ENCODE measurements at places on chromosomes 6 and 20.

GRCh38 chr20:63957690-63958441, 1.6 kb upstream of the UCKL1 start:
- DNase-seq: no peak

DNA sequence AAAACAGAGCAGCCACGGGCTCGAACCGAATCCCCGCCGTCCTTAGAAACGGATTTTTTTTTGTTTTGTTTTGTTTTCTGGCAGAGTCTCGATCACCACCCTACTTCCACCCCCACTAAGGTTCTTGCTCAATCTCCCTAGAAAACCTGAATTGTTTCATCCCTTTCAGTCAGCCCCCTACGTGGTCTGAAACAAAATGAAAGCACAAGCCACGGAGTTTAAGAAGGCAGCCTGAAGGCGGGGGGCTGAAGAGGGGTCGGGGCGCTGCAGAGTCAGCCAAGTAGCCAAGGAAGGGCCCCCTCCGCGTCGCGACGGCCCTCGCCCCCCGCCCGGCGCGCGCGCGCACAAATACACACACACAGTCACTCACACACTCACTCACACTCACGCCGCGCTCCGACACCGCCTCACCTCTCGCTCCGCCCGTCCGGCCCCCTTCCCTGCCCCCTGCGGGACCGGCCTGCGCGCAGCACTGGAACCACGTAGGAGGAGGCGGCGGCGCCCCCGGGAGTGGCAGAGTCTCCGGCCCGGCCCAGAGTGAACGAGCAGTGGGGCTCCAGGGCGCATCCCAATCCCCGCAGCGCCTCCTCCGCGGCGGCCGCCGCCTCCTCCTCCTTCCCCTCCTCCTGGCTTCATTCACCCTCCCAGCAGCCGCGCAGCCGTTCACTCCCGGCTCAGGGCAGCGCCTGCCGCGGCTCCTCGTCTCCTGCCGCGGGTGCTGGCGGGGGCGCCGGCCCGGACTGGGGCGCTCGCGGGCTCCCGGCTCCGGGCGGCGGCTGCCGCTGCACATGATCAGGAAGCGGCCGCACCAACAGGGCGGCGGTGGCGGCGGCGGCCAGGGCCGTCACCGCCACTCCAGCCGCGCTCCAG, 1.4 kb downstream of the ATXN1 start:
- DNase-seq: peak; percentile 69

- DNase-seq: no peak
These were observed 22.7 kb downstream of the TFEB start for GRCh38 chr6:41712651-41713103.

GRCh38 chr6:40912158-40912946, 126.7 kb downstream of the UNC5CL start:
- no peak for DNase-seq

GRCh38 chr6:131257104-131257503, 121.8 kb downstream of the AKAP7 start:
- no peak for DNase-seq

GRCh38 chr20:50628853-50629669, 62.3 kb downstream of the RIPOR3 start:
- DNase-seq: no peak

DNA sequence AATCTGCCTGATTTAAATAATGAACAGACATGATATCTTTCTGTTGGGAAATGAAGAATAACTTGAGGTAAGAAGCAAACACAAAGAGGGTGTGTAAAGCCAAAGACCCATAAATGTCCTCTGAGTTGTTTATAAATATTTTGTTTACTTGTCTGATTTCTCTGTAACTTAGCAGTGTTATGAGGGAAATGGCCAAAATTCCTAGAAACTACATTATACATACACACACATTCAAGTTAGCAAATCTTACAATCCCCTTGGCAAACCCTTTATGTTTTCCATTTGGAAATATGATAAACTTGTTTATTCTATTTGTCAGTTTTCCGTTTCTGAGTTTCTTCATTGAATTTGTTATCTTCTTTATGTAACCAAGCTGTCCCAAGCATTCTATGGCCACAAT, 81.4 kb upstream of the TCF21 start:
- DNase-seq: no peak

DNA sequence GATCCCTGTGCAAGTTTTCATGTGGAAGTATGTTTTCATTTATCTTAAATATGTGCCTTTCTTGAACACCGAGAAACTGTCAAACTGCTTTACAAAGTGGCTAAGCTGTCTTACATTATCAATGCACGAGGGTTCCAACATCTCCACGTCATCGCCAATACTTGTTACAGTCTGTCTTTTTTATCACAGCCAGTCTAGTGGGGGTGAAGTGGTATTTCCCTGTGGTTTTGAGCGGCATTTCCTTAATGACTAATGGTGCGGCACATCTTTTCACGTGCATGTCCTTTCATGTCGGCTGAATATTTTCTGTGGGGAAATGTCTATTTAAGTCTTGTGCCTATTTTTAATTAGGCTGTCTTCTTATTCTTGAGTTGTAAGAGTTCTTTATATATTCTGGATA, 280.4 kb downstream of the FOXC1 start:
- DNase-seq: no peak

DNA sequence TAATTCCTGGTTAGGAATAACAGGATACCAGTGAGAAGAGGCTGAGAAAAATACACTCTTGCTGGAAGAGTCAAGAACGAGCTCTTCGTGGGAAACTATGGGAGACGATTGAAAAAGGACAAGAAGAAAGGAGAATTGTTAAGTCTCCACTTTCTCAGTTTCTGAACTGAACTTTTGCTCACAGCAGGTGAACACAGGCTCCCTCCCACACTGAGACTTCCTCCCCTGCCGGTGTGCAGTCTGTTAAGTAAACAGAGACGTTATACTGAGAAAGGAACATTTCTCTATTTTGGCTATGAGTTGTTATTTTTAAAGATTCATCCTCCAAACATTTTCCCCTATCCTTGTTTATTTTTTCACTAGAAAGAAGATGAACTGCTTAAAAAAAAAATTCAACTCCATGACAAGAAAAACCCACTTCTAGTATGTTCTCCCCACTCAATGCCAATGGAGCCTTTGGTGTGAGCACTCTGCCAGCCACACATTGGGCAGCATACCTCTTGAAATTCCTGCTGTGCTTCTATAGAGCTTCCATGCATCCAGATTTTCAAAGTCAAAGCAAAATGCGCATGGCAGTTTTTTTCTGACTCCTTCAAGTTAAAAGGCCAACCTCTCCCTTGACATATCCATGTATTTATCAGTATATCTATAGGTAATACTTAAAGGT, 250.5 kb downstream of the ESR1 start:
- peak; percentile 73 for DNase-seq

DNA sequence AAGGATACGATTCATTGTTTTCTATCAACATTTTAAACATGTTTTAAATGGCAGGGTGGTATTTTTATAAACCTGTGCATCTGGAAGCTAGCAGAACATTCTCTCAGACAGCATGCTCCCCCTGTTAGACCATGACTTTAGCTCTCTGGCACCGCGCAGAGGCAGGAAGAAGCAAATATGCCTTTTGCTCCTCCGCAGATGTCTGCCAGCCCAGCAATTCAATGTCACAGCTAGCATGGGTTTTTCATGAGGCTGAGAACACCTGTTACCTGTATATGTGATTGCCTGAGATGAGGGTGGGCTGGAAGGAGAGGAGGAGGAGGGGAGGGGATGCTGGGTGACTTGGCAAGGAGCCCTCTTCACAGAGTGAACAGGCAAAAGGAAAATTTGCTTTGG, 6.7 kb downstream of the MTCH1 start:
- DNase-seq: peak; percentile 26

DNA sequence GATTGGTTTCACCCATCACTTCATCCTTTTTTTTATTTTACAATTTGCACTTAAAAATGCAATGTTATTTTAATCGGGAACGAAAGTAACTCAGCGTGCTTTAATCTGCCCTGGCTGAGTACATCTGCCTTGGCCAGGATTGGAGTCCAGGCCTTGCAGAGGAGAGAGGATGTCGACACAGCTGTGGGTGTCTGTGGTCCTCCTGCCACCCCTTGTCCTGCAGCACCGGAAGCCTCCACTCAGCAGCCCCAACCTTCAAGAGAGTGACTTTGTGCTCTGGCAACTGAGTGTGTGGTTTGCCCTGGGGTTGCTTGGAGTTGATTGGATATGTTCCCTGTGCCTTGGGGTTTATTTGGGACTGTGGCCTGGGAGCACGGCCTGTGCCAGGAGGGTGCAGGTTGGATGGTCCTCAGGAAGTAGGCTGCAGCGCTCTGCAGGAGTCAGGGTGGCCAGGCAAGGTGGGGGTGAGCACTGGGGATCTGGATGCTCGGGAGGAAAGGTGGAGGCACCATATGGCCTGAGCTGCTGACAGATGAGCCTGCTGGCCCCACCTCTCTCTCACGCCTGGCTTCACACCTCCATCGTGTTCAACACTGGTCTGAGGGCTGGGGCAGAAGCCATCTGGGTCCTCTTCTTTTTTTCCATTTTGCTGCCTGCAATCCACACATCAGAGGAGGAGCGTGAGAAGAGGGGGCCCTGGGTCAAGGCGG, 4.3 kb downstream of the MYT1 start:
- DNase-seq: no peak

- no peak for DNase-seq
These were observed 2.1 kb upstream of the PPP1R18 start for GRCh38 chr6:30688569-30688968.

DNA sequence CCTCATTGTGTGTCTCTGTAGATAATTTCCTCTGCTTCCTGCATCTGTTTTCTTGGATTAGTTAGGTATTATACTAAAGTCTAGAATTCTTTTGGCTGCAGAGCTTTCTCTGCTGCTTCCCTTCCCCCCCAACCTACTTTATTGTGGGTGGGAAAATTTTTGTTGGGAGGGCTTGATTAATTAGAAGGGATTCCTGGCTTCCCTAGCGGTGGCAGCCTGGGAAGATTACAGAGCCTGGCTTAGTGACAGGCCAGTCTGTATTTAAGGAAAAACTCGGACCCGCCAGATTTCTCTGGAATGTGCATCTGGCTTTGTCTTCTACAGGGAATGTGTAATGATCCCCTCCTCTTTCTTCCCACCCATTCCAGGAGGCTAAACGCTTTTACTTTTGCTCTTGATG, 31.2 kb downstream of the SLX4IP start:
- DNase-seq: no peak

DNA sequence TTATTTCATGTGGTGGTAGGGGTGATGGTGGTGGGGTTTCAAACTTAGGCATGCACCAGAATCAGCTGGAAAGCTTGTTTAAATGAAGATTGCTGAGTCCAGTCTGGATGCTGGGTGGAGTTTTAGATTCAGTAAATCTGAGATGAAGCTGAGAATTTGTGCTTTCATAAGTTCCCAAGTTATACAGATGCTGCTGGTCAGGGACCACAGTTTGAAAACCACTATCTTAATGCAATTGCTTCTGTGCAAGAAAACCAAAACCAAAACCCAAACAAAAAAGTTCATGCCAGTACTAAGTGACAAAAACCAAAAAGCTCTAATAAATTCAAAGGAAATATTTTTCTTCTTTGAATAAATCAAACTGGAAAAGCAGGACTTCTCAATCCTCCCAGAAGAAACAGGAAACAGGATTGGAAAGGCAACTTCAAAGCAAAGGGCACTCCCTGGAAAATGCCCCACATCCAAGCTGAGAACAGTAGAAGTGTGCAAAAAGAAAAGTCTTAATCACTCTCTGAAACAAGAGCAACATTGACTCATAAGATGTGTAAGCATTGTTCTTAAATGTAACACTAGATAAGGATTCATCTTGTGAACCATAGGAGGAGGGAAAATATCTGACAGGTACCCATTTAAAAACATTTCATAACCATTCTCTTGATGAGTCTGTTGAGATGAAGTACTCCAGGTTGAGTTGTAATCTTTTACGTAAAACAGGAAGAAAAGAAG, 481.5 kb upstream of the HSF2 start:
- no peak for DNase-seq

DNA sequence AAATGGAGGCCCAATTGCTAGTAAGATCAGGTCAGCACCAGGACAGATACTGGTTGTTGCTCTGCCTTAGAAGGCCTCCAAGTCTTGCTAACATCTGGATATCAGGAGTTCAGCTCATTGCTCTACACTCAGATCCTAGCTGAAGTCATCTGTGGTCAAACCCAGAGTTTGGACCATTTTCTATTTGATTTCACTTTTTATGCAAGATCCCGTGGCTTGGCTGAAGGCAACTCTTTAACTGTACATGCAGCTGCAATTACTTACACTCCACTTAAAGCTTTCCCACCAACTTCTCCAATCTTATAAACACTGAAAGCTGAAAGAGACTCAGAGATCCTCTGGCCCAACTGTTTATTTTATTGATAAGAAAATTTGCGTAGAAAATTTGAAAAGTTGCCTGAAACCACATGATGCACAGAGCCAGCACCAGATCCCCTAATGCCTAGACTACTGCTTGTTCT, 2.7 kb downstream of the SLC17A2 start:
- DNase-seq: no peak

DNA sequence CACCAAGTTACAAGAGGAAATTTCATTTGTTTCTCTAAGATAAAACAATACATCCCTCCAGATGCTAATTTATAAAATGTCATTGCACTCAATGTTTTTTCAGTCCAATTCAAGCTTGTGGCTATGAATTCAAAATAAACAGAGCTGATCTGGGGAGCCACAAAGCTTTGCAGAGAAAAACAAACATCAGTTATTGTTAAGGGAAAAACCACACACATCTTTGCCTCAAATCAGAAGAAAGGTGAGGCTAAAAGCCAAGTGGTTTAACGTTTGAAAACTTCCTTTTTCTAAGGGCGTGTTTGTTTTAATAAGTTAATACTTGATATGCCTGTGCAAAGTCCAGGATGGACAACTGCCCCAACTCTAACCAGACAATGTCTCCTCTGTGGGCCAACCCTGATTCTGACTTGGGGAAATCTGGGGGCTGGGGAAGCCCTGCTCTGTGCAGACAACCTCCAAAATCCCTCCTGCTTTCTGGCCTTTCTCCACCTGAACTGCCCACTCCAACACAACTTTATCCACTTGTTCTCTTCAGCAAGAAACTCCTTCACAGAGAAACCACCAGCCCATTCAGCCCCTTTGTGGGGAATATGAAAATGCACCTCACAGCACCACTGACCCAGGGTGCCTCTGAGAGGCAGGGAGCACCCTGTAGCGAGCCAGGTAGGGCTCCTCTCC, 44.6 kb upstream of the NT5E start:
- DNase-seq: no peak

GRCh38 chr6:138357928-138358327, 19.8 kb upstream of the SMIM28 start:
- no peak for DNase-seq

GRCh38 chr20:63794614-63795013, 36.5 kb downstream of the ZBTB46 start:
- DNase-seq: no peak

DNA sequence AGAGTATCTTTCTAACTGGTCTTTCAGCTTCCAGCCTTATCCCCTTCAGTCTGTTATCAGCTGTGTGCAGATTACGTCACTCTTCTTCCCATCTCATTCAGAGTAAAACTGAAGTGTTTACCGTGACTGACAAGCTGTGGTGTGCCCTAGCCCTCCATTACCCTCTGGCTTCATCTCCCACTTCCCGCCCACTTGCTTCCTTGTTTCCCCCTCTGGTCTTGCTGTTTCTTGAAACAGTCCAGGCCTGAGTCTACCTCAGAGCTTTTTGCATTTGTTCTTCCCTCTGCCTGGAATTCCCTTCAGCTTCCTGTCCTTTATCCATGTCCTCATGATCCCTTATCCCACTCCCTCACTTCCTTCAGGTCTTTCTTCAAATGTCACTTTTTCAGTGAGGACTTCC, 66.9 kb downstream of the CARMIL1 start:
- DNase-seq: no peak

All from smooth muscle cell of the brain vasculature (primary cell).